ENCODE measurements at places on chromosomes 2 and 18. TPM values are rescaled to one million over a fixed set of nuclear protein-coding genes. Genes with fewer than 3 reads are reported as not detected.

DNA sequence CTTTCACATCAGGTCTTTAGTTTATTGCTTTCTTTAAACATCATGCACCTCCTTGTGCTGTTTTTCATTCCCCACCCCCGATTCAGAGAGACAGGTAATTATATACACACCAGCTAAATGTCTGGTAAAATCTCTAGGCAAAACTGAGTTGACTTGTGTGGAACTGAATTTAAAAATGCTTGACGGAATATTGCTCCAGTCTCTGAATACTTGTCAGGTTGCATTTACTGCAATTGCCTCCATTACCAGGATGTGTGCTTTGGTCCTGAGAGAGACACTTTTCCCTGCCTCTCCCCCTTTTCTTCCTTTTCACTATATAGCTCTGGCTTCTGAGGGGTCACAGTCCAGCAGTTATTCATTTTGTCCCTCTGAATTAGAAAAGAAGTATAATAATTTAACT is 104.0 kb downstream of the PTPRM start:
- no peak for DNase-seq

DNA sequence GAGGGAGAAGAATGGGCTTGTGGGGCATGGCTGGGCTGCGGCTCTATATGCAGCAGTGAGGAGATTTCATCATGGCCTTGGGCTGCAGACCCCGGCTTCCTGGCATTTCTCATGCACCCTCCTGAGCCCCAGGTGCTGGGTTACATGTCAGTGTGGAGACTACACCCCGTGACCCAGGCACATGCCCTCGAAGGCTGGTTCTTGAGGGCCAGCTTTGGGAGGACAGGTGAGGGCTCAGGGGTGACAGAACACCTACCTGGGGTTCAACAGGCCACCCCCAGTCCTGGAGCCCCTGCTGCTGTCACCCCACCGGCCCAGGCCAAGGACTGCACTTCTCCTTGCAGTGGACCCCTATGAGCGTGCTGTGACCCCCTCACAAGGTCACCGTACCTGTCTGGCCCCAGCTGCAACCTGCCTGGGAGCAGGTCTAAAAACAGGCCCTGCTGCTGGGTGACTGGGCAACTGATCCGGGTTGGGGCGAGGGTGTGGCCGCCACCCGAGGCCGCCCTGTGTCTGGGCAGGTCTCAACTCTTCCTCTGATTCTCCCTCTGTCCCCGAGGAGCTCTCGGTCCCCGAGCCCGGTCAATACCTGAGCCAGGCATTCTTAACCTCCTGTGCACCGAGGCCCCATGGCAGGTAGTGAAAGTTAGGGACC is 94.8 kb upstream of the OTOS start:
- no peak for DNase-seq

Gene FAM161A
- total RNA-seq, result 0.80 TPM

- DNase-seq, result no peak
These were observed 157.2 kb upstream of the SLC1A4 start for GRCh38 chr2:64831977-64832328.

Gene CD8B2
- total RNA-seq, result not detected

Gene LRP2
- total RNA-seq, result 0.13 TPM

GRCh38 chr18:43034683-43035500 is 80.6 kb downstream of the RIT2 start:
- DNase-seq, result no peak

GRCh38 chr18:22213333-22213973 is 44.1 kb downstream of the GATA6 start:
- DNase-seq, result no peak

Gene MAP2
- 0.13 TPM for total RNA-seq

Gene CD302
- 0.07 TPM for total RNA-seq

Gene APCDD1
- not detected for total RNA-seq

DNA sequence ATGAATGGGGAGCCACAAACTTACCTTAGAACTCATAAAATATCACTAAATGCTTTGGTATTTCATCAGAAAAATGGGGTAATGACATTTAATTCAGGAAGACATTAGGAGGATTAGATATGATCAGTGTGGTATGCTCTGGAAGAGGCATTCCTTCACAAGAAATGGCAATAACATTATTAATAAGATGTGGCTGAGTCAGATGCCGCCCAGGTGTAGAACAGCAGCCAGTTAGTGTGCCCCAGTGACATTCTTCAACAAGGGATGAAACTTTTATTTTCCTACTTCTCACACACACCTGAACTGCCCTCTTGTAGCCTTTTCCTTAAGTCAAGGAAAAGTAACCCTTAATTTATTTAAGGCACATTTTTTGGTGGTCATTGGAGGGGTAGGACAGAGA is 69.2 kb upstream of the DYNAP start:
- no peak for DNase-seq

Gene RAB6C
- total RNA-seq, result not detected

DNA sequence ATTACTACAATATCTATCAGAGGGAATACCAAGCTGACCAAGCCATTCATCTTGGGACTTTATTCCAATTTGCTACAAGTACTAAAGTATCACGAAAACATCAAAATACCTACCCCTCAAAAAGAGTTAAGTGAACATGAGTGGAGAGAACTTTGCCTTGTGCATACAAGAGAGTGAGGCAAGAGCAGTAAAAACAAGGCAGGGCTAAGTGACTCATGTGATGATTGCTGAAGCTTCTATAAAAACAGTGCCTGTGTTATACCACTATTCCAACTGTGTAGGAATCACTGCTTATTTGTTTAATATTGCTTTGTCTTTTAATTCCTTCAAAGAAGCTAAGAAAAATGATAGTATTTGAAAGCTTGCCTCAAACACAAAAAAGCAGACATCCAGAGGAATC is 61.2 kb downstream of the FARSB start:
- DNase-seq, result no peak

DNA sequence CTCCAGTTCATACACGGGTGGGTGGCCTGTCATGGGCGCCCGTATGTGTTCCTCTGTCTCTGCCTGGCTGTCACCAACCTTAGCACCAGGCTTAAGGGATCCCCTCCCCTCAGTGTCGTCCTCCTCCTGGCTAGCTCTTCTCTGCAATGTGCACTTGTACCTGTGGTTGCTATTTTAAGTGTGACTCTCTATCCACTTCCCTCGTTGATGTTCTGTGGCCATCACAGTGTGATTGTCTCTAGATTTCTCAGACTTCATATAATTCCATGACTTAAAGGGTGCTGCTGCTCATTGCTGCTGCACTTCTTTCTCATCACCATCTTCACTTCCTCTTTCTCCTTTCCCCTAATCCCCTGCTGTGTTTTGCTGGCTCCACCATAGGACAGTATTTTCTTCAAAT is 143.4 kb downstream of the EML6 start:
- DNase-seq, result no peak

Gene APOB
- total RNA-seq, result 1.4 TPM

DNA sequence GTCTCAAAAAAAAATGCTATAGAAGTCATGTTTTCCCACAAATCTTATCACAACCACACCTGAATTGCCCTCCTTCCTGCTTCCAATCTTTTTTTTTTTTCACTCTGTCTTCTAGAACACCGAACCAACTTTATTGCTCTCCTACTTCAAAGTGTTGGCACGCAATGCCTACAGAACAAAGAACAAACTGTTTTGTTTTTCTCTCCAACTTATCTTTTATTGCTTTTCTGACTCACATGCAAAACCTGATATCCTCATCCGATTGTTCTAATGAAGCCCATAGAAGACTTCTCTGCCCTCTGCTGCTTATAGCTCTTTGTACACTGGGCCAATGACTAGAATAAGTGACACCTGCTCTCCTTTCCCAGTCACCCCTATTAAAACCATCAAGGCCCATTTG is 602.8 kb downstream of the EPHA4 start:
- DNase-seq, result no peak

Gene PTPRN
- total RNA-seq, result 0.71 TPM

GRCh38 chr2:1690056-1690775 is 54.1 kb downstream of the PXDN start:
- no peak for DNase-seq

DNA sequence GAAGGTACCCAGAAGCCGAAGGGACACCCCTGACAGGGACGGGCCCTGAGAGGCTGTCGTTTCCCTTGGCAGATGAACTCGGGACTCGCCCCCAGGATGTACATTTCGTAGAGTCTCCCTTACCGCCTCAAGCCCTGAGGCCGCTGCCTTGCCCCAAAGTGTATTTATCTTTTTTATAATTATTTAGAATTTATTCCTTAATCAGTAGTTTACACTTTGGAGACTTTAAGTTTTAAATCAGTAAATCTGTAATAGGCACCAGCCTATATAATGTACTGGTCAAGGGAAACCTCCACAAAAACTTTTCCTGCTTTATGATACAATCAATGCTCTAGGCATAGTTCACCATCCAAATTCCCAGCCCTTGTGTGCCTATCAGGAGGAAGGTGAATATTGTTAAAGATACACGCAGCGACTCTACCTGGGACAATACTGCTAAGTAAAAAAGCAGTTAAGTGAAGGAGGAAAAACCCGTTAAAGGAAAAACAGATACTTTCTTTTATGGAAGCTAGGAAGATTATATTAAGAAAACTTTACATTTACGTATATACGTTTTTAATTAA is 848 bp downstream of the VRK2 start:
- peak; percentile 13 for DNase-seq

- no peak for DNase-seq
These were observed 59.5 kb downstream of the SLC66A3 start for GRCh38 chr2:11214770-11215169.

- DNase-seq, result peak; percentile 9
These were observed 198.6 kb downstream of the CAMKMT start for GRCh38 chr2:44560352-44560751.

GRCh38 chr2:158321264-158321663 is 135.3 kb downstream of the CCDC148 start:
- peak; percentile 88 for DNase-seq

GRCh38 chr2:19351499-19351898 is 6.9 kb downstream of the OSR1 start:
- no peak for DNase-seq

DNA sequence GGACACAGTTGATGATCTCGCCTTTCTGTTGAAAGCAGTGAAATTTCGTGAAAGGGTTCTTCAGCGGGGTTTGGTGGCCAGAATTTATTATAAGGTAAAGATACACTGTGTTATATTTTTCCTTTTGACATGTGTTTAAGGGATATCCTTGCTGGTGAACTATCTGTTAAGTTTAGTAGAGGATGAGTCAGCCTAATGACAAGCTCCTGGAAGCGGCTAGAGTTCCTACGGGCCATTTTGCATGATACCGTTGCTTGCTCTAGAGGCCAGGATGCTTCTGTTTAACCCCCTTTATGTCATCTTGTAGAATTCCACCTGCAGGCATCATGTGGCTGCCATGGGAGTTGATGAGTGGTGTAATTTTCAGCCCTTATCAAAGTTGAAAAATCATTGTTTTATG is 124.8 kb upstream of the BCL2L11 start:
- DNase-seq, result no peak

DNA sequence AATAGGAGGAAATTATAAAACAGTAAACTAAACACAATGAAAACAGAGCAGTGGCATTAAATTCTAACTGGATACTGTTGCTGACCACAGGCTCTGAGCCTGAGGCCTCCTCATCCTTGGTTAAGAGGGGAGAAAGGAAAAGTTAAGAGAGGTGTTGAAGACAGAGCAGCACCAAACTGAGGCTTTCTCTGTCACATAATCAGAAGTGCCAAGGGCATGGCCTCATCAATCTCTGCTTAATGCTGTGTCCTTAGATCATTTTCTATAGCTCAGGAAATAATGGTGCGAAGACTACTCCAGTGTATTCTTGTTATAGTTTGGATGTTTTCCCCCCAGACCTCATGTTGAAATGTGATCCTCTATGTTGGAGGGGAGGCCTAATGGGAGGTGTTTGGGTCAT is 160.9 kb upstream of the SLC1A4 start:
- no peak for DNase-seq

GRCh38 chr2:173216051-173216450 is 138.6 kb upstream of the CDCA7 start:
- DNase-seq, result no peak

- DNase-seq, result no peak
These were observed 127.1 kb upstream of the CDH7 start for GRCh38 chr18:65623676-65624075.

Gene ADAM23
- 0.02 TPM for total RNA-seq

Gene SMAD2
- 49.6 TPM for total RNA-seq

- peak; percentile 37 for DNase-seq
These were observed 9.1 kb upstream of the MYO5B start for GRCh38 chr18:50203801-50204604.

Gene VWA3B
- total RNA-seq, result not detected

DNA sequence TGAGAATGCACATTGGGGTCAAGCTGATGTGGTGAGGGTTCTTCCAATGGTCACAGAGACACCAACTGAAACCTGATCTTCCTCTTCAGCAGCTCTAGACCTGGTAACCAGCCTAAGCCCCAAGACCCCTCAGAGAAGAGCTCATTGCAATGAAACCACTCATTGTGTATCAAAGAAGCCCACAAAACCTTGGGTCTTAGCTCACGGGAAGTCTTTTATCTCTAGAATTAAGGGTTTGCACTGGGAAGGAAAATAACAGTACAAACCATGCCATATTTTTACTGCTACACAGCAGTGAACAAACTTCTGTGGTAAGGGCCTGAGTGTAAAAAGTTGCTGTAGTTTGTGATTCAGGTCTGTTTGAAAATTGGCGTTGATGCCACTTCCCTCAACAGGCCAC is 8.6 kb upstream of the UBXN4 start:
- no peak for DNase-seq

GRCh38 chr2:156476021-156476849 is 40.1 kb downstream of the GPD2 start:
- DNase-seq, result no peak

DNA sequence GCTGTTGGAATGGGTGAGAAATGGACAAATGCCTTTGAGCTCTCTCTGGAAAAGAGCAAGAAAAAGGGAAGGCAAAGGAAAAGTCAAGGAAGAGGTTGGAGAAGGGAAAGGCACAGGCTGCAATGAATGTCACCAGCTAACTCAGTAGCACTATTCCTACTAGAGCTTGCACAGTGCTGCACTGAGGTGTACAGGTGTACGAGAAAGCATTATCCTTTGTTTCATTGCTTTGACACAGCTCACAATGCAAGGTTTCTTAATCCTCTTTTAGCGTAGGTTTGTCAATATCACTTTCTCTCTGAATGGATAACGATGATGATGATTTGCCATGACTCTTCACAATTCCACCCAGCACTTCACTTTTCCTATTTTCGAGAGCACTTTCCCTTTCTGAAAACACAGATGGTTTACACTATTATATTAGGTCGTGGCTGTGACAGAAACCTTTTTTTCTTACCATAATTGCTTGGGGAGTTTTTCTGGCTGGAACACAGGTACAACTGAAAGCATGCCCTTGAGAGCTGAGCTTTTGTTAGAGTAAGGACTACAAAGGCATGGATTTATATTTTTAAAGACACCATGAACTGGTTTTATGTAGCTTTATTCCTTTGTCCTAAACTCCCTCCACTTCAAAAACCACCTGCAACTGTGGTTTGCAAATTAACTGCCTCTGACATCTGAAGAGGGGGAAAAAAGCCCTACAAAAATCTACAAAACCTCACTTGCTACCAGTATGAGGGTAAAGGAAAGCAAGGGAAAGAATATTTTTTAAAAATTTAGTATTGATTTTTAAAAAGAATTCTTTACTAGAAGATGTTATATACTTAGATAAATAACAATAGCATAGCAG is 265.5 kb downstream of the TGIF1 start:
- DNase-seq, result no peak

DNA sequence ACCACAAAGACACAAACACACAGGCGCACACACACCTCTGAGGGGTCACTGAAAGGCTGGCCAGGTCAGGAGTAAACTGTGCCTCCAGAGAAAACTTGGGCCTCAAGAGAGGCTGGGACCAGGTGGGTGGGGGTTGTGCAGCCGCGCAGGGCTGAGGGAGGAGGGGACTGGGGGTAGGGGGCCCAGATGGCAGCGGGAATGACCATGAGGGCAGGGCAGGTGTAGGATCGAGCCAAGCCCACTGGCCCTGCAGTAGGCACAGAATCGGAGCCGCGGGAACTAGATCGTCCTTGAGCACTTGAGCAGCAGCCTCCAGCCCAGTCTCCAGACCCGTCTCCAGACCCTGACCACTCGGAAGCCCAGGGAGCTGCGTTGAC is 36.8 kb downstream of the ANKMY1 start:
- no peak for DNase-seq
